HFF-Myc (cell line): ENCODE measurements at places on chromosomes 13 and 19.

- DNase-seq, result no peak
Measured at GRCh38 chr19:43747557-43748204, 7.1 kb downstream of the SMG9 start.

- DNase-seq, result no peak
Measured at GRCh38 chr13:108769213-108770070, 140.0 kb downstream of the MYO16 start.

GRCh38 chr13:95921485-95921884 is 131.7 kb downstream of the UGGT2 start:
- DNase-seq, result no peak

DNA sequence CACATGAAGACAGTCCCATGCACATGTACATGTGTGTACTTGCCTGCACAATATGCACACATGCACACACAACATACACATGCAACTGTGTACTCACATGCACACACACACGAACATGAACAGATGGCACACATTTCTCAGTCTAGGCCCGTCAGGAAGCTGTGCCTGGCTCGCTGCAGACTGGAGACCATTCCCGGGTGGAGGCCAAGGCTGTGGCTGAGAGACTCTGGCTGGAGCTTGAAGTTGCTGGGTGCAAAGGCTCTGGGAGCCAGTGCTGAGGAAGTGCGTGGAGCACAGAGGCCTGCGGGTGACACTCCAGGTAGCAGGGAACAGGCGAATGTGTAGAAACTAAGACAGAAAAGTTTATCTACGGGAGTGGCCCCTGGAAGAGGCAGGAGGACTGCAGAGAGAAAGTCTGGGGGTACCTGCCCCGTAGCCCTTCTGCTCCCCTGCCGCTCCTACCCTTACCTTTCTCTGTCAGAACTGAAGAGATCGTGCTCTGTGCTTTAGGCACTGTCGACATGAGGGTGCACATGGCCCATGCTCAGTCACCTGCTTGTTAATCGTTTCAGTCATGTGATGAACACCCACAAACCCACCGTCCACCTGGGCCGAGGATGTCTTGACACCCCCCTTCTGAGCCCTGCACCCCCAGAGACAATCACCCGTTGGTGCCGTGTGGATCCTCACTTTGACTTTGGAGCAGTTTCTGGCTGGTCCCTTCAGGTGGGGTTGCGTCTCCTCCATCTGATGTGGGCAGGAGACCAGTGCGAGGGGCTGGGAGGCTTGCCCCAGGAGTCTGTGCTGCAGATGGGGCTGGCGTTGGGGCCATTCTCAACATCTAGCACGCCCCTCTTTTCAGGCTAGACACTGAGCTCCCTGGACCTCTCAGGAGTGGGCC is 69.4 kb downstream of the TEX29 start:
- DNase-seq, result no peak

- no peak for DNase-seq
Measured at GRCh38 chr13:63409791-63410351, 1994.2 kb upstream of the PCDH20 start.

DNA sequence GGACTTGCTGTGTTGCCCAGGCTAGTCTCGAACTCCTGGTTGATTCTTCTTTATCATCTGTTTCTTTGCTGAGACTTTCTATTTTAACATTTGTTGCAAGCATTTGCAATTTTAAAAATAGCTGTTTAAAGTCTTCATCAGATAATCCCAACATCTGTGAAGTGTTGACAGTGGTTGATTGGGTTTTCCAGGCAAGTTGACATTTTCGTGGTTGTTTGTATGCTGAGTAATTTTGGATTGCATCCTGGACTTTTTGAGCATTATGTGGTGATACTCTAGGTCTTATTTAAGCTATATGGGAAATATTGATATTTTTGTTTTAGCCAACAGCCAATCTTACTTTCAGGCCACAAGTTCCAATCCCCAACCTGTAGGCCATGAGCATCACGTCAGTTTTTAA is 25.1 kb downstream of the AP1M1 start:
- DNase-seq, result no peak

DNA sequence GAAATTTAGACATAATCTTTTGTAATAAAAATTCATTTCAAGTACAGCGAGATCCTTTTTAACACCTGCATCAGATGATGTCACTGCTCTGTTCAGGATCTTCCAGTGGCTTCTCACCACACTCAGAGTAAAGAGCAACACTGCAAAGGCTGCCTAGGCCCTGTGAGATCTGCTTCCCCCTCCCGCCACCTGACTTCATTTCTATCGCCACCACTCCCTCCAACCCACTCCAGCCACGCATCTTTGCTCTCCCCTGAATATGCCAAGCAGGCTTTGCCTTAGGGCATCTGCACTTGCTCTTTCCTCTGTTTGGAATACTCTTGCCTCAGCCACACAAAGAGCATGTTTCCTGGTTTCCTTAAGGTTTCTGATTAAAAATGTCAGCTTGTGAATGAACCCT is 58.3 kb downstream of the MBNL2 start:
- DNase-seq, result no peak

GRCh38 chr19:31119951-31120690 is 229.1 kb downstream of the TSHZ3 start:
- DNase-seq, result no peak

- no peak for DNase-seq
Measured at GRCh38 chr13:93480553-93481106, 254.0 kb downstream of the GPC6 start.

DNA sequence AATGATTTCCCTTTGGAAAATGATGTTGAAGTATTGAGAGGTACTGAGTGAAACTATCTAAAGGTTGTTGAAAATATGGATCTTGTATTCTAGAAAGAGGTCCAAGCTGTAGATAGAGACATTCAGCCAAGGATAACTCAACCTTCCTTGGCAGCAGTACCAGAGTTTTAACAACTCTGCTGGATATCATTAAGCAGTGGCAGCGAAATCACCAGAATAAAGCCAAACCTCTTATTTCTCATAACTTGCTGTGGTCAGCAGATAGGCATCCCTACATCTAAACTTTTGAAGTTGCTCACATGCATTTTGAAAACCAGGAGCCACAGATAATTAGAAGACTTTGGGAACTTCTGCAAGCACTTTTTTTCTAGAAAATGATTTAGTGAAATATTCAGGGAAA is 559.8 kb downstream of the IRS2 start:
- DNase-seq, result no peak

GRCh38 chr13:72341904-72342303 is 385.5 kb downstream of the MZT1 start:
- DNase-seq, result no peak

- no peak for DNase-seq
Measured at GRCh38 chr13:38528986-38529385, 157.9 kb upstream of the FREM2 start.

GRCh38 chr13:38606699-38607535 is 80.0 kb upstream of the FREM2 start:
- no peak for DNase-seq

GRCh38 chr19:31567776-31568175 is 218.5 kb upstream of the TSHZ3 start:
- no peak for DNase-seq

DNA sequence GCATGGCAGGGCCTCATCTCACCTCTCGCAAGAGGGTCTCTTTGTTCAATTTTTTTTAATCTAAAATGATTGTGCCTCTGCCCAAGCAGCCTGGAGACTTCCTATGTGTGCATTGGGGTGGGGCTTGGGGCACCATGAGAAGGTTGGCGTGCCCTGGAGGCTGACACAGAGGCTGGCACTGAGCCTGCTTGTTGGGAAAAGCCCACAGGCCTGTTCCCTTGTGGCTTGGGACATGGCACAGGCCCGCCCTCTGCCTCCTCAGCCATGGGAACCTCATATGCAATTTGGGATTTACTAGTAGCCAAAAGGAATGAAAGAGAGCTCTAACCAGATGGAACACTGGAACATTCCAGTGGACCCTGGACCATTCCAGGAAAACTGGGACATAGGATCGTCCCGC is 8.0 kb downstream of the FXYD3 start:
- DNase-seq, result no peak

DNA sequence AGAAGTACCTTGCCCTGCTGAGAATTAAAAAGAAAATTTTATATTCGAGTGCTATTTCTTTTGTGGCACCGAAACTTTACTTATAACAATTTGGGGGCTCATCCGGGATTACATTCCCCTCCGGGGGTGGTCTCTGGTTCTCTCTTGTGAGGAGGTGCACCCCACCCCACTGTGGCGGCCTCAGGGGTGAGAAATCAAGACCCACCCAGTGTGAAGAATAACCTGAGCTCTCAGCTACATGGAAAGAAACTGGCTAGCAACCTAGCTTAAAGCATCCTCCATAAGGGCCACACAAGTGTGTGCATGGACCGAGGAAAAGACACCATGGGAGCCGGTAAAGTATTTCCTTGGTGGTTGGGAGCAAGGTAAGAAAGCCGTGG is 50.9 kb upstream of the ANKRD10 start:
- DNase-seq, result no peak

DNA sequence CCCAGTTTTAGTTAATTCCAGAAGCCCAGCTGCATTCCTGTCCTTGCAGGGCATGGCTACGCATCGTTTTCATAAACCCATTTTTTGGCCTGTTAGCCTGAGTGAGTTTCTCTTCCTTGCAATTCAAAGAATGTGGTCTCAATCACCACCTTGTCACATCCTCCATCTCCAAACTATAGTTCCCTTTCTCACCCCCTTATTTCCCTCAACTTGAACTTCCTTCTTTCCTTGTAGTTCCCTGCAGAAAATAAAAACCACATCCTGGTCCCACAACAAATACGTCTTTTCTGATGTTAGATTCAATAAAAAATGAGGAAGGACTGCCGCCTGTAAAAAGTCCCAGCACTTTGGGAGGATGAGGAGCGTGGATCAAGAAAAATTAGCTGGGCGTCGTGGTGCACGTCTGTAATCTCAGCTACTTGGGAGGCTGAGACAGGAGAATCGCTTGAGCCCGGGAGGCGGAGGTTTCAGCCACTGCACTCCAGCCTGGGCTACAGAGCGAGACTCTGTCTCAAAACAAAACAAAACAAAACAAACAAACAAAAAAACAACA is 13.2 kb downstream of the ADGRE3 start:
- no peak for DNase-seq

DNA sequence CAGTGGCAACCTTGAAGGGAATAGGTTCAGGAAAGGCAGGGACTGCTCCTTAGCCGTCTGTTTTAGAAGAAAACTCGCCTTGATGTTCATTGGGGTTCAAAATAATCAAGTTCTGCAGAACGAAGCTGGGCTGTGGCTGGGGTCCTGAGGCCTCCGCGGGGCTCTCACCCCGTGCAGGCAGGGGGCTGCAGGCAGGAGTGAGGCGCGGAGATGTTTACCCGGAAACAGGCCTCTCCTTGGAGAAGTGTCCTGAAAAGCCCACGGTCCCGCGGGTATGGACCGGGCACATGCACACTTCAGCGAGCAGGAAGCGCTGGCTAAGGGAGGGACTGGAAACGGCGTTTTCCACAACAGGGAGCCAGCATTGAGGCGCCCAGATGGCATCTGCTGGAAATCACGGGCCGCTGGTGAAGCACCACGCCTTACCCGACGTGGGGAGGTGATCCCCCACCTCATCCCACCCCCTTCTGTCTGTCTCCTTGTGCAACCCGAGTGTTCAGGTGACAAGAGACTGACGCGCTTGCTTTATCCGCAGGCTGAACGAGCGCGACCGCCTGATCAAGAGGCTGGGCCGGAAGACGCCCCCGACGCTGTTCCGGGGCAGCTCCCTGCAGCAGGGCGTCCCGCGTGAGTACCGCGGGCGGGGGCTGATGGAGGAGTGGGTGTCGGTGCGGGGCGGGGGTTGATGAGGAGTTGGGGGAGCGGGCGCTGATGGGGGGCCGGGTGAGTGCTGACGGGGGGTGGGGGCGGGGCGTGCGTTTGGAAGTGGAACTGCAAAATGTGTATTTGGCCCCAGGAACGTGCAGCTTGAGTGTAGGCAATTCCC is 39.6 kb downstream of the SHISA2 start:
- DNase-seq, result no peak

- DNase-seq, result no peak
Measured at GRCh38 chr19:8814176-8814575, 17.9 kb downstream of the ZNF558 start.

GRCh38 chr13:81078048-81078447 is 737.1 kb upstream of the SPRY2 start:
- DNase-seq, result no peak

GRCh38 chr13:100536643-100537180 is 51.9 kb downstream of the GGACT start:
- no peak for DNase-seq

DNA sequence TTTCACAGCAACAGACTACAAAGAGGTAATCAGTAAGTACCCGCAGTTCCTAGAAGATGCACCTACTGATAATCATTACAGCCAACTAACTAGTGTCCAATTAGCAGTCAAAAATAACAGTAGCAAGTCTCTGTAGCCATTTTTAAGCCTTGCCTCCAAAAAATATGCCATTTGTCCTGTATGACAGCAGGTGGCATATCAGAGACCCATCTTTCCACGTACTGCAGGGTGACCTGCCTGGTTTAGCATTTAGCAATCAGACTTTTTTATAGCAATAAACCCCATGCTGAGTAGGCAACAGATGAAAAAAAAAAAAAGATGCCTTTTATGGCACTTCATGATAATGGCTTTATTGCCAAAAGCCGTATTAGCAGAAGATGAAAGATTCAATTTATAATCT is 155.3 kb upstream of the LSM14A start:
- no peak for DNase-seq

DNA sequence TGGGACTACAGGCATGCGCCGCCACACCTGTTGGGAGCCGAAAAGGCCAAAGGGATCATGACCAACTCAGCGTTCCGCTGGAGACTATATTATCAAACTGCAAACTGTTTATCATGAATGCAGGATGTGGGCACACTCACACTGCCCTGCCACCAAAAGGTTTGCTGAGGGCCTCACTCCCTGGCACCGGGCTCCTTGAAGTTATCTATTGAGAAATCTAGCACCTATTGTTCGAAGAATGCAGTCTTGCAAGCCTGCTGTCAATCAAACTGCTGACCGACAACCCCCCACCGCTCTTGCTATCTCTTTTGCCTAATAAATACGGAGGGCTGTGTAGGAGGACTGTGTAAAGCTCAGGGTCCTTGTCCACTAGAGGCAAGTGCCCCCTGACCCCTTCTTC is 5.2 kb upstream of the ZNF836 start:
- DNase-seq, result no peak

DNA sequence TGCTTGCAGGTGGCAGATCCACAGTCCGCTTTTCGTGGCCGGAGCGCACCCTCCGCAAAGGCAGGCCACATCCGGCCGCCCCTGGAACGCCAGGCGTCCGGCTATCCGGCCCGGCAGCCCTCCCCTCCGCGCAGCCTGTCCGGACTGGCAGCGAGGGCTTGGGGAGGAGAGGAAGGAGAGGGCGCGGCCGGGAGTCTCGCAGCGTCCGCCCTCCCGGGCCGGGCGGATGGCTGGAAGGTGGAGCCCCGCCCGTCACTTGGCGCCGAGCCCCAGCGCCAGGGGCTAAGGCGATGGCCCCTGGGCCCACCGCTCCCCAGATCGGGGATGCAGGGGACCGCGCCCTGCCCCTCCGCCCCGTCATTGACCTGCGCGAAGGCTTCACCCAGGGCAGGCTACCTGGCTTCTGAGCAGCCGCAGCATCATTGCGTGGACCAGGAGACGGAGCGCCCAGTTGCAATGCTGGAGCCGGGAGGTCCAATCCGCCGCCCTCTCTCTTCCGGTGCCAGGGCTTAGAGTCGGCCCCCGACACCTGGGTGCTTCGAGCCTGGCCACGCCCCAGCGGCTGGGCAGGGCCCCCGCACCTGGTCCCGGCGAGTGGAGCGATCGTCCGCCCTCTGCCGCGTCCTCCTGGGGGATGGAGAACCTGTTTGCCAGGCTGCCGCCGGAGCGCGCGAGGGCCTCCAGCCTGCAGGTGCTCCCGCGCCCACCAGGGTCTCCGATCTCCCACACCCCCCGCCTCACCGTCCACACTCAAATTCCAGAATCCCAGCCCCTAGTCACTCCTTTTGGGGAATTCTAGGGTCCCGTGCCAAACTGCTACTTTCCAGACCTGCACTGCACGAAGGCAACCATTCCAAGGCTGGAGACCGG is at the start of gene FUT1:
TSS of gene FUT1 (minus strand) at position 146 of the 870 bp plus-strand sequence. CDS start 1,360 bp downstream, outside the sequence.
- DNase-seq, result no peak
